ENCODE measurements at places on chromosomes 7 and 10.

DNA sequence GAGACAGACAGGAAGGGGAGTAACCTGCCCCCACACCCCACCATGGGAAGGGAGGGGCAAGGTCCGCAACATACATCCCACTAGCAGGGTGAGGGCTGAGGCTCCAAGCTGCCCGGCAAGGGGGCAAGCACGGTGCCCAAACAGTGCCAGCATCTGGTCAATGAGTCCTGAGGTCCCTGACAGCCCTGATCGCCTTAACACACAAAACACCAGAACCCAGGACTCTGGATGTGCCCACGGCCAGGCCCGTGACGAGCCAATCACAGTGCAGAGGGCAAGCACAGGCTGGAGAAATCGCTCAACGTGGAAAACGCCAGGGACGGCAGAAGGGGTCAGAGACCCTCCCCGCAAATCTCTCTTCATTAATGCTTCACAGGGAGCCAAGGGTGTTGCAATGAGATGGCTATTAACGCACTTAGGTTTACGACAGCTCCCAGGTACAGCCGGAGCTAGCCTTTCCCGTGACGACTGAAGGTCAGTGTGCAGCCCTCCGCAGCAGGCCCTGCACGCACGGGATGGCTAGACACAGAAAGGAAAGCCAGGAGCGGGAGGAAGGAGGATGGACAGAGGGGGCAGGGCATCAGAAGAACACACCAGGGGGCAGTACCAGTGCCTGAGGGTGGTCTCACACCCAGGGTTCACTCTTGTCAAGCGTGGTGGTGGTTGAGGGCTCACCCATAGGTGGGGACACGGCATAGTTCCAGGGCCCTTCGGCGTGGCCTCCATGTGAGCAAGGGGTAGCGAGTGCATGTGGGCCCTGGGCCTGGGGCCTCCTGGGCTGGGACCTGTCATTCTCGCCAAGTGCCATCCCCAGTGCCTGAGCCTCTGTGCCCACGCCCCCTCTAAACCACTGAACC lies 220.5 kb downstream of the MAD1L1 start:
- DNase-seq: no peak

DNA sequence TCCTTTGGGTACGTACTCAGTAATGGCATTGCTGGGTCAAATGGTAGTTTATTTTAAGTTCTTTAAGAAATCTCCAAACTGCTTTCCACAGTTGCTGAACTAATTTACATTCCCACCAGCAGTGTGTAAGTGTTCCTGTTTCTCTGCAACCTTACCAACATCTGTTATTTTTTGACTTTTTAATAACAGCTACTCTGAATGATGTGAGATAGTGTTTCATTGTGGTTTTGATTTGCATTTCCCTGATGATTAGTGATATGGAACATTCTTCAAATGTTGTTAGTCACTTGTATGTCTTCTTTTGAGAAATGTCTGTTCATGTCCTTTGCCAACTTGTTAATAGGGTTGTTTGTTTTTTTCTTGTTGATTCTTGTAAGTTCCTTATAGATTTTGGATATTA lies 558.9 kb downstream of the SH2D4B start:
- DNase-seq: no peak

- no peak for DNase-seq
Measured at GRCh38 chr7:26167303-26167934, 15.4 kb downstream of the NFE2L3 start.

GRCh38 chr10:75592151-75592787 lies 160.8 kb downstream of the LRMDA start:
- DNase-seq: no peak

GRCh38 chr10:84965468-84965867 lies 637.1 kb downstream of the CCSER2 start:
- no peak for DNase-seq

DNA sequence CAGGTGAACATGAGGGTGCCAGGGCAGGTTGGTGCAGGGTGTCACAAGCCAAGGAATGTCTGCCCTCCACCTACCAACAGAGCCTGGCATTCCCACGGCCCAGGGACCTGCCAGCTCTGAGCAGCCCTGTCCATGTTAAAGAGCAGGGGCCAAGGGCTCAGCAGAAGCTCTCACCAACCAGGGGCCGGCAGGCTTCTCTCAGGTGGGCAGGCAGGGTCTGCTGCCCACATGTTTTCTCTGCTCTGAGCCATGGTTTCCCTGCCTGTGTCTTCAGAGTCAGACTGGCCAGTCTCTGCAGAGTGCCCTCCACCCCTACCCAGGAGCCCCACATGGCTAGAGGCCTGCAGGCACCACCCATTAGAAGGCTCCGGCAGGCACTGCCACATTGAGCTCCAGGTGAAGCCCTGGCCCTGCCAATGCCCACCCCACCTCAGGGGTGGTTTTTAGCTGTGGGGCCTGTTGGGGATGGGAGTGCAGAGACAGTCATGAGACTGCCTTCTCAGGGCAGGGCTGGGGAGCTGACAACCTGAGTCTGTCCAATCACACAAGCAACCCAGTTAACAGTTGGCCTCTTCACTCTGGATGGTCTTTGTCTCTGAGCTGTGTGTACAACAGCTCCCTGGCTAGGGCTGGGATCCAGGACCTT lies 135.9 kb downstream of the ARHGAP22 start:
- no peak for DNase-seq

- no peak for DNase-seq
Measured at GRCh38 chr10:115141254-115141653, 48.1 kb downstream of the ATRNL1 start.

DNA sequence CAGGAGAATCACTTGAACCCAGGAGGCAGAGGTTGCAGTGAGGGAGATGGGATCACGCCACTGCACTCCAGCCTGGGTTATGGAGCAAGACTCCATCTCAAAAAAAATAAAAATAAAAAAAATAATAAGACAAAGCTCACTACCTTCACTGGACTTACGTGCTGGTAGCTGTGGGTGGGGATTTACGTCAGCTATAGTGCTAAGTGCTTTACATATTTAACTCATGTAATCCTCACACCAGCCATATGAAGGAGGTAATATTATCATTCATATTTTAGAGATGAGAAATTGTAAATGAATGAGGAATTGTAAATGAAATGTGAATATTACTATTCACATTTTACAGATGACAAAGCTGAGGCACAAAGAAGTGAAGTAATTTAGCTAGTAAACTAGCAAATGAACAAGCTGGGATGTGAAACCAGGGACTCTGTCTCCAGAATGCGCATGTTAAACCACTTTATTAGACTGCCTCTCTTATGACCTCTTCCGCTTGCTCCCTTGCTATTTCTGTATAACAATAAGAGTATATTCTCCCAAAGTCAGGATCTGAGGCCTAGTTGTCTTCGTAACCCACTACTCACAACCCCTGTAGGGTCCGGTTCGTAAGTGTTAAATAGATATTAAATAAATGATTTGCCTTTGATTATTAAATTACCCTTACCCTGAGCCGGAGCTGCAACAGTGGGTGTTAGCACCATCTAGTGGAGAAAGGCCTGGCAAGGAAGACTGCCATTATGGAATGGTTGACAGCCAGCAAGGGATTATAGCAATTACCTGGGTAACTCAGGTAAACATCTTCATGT lies 70.2 kb downstream of the HTR7 start:
- DNase-seq: no peak

DNA sequence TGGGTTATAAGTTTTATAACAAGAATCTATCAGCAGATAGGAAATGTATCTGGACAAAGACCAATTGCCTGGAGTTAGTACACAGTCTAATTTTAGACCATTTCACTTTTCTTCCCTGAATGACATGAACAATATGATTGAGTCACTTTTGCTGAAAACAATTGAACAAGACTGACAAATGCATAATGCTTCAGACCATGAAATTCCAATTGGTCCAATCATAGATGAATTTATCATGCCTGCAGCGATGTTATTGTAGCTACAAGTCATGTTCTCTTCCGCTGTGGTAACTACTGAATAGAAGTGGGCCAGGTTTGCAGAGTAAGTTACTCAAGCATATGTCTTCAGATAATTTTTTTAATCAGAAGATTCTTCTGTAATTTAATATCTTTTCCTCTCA lies 73.4 kb downstream of the VSTM2A start:
- DNase-seq: no peak

GRCh38 chr10:107163881-107164861 lies at the start of gene SORCS1:
SORCS1 (minus strand) TSS chr10:107164706.
- peak; percentile 32 for DNase-seq

DNA sequence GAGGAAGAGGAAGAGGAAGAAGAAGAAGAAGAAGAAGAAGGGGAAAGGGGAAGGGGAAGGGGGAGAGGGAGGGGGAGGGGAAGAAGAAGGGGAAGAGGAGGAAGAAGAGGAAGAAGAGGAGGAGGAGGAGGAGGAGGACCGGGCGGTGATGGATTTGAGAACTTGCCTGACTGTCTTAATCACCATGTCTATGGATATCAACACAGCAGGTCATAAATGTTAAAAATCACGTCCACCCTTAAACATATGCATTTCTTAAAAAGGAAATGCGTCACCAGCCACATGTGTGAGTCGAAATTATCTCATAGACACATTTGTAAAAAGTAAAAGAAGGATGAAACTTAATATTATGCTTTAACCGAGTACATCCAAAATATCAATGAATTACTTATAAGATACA lies 42.1 kb upstream of the INSIG1 start:
- no peak for DNase-seq

- no peak for DNase-seq
Measured at GRCh38 chr10:61921143-61921542, 19.6 kb downstream of the ARID5B start.

DNA sequence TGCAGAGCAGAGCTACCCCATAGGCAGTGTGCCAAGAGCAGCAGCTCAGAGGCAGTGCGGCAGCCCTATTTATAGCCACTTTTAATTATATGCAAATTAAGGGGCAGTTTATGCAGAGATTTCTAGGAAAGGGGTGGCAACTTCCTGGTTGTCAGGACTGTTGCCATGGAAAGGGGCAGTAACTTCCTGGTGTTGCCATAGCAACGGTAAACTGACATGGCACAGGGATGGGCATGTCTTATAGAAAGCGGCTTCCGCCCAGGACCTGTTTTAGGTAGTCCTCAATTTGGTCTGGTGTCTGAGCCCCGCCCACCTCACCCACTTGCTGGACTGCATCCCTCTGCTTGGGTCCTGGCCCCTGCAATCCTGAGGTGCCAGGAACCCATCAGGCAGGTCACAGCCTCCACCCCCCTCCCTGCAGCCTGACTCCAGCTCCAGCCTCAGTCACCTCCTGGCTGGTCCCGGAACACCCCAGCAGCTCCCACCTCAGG lies 115.8 kb downstream of the TMEM130 start:
- DNase-seq: no peak

DNA sequence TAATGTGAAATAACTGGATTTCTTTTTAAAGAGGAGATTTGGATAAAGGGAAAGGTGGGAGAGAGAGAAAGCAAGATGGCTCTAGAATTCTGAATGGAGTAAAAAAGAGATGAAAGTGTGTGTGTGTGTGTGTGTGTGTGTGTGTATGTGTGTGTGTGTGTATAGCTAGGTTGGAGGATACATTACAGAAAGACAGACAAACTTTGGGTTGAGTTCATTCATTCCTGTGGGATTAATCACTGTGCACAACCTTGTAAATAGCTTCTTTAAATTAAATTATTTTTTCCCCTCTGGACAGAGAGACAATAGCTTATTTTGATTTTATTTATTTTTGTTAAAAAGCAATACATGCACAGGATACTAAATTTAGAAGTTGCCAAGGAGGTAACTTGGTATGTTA lies 7.5 kb downstream of the ASB4 start:
- DNase-seq: no peak

DNA sequence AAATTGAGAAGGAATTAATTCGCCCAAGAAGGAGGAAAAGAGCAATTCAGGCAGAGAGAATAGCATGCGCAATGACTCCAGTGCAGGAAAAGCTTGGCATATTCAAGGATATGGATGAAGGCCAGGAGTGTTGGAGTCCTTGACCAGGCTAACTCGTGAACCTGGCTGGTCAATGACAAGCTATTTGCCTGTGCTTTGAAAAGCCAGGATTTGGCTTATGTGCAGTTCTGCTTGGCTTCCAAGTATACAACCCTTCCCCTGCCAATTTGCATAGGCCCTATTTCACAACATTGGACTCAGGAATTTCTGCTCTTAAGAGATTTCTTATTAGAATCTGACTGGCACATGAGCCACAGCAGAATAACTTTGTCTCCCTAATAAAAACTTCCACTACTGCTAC lies 72.3 kb upstream of the SP8 start:
- DNase-seq: no peak

- no peak for DNase-seq
Measured at GRCh38 chr7:97317575-97317974, 200.1 kb downstream of the SDHAF3 start.

GRCh38 chr7:139430443-139430842 lies 53.0 kb downstream of the KLRG2 start:
- no peak for DNase-seq

DNA sequence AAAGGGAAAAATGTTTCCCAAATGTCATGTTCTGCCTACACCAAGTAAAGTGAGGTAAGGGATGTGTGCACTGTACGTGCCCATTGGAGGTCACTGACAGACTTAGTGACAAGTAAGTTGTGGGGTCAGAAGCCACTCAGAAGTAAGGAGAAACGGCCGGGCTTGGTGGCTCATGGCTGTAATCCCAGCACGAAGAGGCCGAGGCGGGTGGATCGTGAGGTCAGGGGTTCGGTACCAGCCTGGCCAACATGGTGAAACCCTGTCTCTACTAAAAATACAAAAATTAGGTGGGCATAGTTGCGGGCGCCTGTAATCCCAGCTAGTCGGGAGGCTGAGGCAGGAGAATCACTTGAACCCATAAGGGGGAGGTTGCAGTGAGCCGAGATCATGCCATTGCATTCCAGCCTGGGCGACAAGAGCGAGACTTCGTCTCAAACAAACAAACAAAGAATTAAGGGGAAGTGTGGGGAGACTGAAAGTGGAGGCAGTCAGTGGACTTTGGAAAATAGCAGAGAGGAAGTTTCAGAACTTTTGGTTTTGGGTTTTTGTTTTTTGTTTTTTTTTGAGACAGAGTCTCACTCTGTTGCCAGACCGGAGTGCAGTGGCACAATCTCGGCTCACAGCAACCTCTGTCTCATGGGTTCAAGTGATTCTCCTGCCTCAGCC lies 114.8 kb downstream of the WDFY4 start:
- no peak for DNase-seq

GRCh38 chr10:18254086-18254485 lies 113.9 kb downstream of the CACNB2 start:
- DNase-seq: no peak
